Nephron progenitor cell (in vitro differentiated cells): ENCODE measurements at places on chromosomes 3 and 15.

DNA sequence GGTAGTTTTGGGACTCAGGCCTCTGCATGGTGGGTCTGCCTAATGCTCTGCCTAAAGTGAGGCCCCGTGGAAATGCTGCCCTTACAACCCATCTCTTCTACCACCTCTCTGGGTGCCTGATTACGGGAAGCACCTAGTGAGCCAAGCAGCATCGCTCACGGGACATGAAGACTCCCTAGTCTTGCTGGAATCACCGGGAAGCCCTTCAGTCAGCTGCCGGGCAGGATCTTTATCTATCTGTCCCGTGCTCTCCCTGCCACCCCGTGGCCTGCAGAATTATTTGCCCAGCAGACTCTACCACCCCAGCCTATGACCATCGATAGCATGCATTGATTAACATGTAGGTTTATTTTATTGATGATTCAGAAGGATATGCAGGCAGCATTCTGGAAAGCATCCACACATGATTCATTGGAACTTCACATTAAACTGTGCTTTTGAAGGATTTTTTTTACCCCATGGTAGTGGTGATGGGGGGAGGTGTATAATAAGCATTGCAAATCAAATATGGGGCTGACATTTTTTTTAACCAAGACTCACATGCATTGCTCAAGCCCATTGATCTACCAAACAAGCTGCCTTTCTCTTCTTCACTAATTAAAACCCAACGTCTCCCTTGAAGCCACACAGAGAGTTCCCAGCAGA, 63.1 kb downstream of the ATP2B2 start:
- no peak overlapping the region for H3K4me3 ChIP-seq
- H3K27me3 ChIP-seq = peaks cover 42% of the 10 kb centered on the region
- DNase-seq = no peak
- H3K4me1 ChIP-seq = peaks cover 57% of the 10 kb centered on the region
- peak overlapping the region; percentile 6 for H3K27ac ChIP-seq

DNA sequence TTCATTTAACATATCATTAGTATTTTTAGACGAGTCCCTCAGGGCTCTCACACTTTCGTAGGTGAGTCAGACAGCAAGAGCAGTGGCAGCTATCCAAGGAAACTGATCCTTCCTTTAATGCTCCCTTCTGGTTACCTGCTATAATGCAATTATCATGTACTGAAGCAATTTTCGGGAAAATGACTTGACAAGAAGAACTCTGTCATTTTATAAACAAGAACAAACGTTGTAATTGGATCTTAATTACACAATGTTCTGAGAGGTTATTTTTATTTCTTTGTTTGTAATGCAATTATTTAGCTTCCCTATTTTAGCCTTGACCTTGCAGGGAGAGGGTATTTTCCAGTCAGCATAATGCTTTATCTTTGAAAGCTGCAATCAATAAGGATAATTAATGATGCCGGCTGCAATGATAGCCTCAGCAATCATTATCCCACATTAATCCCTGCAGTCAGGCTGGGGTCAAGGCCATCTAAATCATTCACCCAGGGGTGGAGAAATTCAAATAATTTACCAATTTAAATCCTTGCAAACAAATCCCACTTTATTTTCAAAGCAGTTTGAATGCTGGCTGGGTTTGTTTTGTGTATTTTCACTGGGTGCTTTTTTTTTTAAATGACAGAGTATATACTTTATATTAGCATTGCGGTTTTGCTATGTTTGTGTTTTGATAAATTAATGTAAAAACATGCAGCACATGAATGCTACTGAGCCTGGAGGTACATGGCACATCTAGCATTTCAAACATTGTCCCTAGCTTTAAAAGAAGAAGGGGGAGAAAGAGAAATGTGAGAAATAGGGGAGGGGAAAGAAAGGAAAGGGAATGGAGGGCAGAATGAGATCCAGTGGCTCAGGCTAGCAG, 249.9 kb downstream of the SHOX2 start:
- H3K4me3 ChIP-seq = no peak overlapping the region
- no peak overlapping the region for H3K27ac ChIP-seq
- no peak for DNase-seq
- peaks cover 22% of the 10 kb centered on the region for H3K4me1 ChIP-seq

GRCh38 chr3:192860454-192860853, 57.2 kb downstream of the MB21D2 start:
- no peak for DNase-seq
- no peaks in the 10 kb centered on the region for H3K4me1 ChIP-seq
- H3K36me3 ChIP-seq = peaks cover 13% of the 10 kb centered on the region
- H3K4me3 ChIP-seq = no peak overlapping the region

GRCh38 chr3:174776123-174776522, 83.0 kb upstream of the NAALADL2 start:
- H3K36me3 ChIP-seq = no peaks in the 10 kb centered on the region
- no peaks in the 10 kb centered on the region for H3K4me1 ChIP-seq
- no peak overlapping the region for H3K4me3 ChIP-seq
- H3K27me3 ChIP-seq = no peaks in the 10 kb centered on the region
- no peak overlapping the region for H3K27ac ChIP-seq

GRCh38 chr3:50341537-50341936, 901 bp upstream of the RASSF1 start:
- H3K4me3 ChIP-seq = no peak overlapping the region
- peaks cover 32% of the 10 kb centered on the region for H3K4me1 ChIP-seq
- no peak overlapping the region for H3K27ac ChIP-seq
- H3K36me3 ChIP-seq = no peaks in the 10 kb centered on the region
- no peak for DNase-seq

DNA sequence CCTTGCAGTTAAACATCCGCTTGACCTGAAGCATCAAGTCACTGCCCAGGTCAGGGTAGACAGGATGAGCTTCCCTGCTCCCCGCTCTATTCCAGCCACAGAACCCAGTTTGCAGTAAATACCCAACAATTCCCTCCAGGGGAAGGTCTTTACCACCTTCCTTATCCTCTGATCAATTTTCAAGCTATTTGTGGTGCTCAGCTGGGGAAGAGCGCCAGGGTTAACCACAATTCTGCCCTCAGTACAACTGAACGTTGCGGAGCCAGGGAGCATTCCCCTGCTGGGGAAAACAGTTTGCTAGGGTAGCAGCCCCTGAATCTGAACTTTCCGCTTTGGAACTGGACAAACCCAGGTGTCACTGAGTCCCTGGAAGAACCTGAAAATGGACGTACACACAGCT, 28.5 kb downstream of the RBPMS2 start:
- H3K4me1 ChIP-seq = peaks cover 77% of the 10 kb centered on the region
- H3K36me3 ChIP-seq = peaks cover 18% of the 10 kb centered on the region
- DNase-seq = no peak
- no peak overlapping the region for H3K4me3 ChIP-seq
- H3K27me3 ChIP-seq = peaks cover 6% of the 10 kb centered on the region

DNA sequence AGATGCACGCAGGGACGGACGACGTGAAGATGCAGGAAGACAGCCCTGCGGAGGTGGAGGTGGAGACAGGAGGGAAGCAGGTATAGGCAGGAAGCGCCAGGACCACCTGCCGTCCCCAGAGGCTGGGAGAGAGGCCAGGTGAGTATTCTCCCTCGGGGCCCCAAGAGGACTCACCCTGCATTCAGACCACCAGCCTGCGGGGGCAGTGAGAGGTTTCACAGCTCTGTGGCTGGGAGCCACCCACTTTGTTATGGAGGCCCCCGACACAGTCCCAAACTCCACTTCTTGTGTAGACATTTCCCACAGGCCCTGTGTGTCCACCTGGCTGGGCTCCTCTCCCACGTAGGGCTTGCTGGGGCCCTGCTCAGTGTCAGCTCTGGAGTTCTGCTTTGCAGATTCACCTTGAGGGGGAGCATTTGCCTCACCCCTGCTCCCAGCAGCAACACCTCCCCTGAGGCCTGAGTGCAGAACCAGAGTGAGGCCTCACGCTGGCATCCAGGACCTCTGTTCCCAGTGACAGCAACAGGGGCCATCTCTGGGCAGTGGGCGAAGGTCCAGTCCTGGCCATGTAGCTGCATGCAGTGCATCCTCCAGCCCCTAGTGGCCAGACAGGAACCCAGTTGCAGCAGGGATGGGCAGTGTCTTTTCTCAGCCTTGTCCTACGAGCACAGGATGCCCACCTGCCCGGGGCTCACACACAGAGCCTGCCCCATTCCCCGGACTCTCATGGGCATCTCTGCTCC, 119.4 kb upstream of the IQSEC1 start:
- peak; percentile 35 for DNase-seq
- peaks cover 21% of the 10 kb centered on the region for H3K27me3 ChIP-seq
- H3K36me3 ChIP-seq = no peaks in the 10 kb centered on the region
- peaks cover 49% of the 10 kb centered on the region for H3K4me1 ChIP-seq
- H3K4me3 ChIP-seq = no peak overlapping the region
- H3K27ac ChIP-seq = no peak overlapping the region

DNA sequence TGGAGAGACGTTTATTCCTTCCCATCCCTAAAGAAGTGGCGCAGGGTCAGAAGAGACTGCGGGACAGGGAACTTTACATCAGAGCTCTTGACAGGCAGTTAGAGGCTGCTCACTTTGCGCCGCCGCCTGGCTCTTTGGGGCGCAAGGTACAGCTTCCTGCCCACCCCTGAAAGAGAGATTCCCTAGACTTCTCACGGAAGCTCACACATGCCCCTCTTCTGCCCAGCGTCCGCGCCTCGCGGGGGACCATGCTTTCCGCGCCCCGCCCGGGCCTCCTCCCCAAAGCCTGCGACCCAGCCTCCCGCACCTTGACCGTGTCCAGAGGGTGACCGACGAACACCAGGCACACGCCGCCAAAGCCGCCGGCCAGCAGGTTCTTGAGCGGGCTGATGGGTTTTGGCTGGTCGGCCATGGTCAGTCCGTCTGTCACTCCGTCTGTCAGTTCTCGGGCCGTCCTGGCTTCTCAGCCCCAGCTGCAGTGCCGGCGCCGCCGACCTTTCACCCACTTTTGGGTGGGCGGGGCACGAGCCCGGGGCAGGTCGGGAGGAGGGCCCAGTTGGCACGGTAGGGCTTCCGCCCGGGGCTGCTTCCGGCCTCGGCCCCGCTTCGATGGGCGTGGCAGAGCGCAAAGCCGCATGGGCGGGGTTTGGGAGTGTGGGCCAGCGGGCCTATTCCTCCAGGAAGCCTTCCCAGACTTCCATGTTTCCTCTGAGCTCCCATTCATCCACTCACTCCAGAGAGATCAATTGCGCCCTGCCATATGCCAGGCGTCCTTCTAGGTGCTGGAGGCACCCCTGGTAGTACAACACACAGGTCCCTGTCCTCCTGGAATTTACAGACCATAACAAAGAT, at the start of gene SLC25A20:
Gene SLC25A20 (minus strand): TSS at position 500 of the 852 bp plus-strand sequence. CDS start 88 bp downstream, at position 412.
- H3K27ac ChIP-seq = peak within 1 kb of the TSS; percentile 23
- H3K36me3 ChIP-seq = no peaks in the 10 kb centered on the region

- no peak overlapping the region for H3K27ac ChIP-seq
- peaks cover 33% of the 10 kb centered on the region for H3K27me3 ChIP-seq
These were observed 196.4 kb downstream of the RPLP1 start for GRCh38 chr15:69648775-69649735.

GRCh38 chr3:16865335-16865734, 19.4 kb upstream of the PLCL2 start:
- peaks cover 6% of the 10 kb centered on the region for H3K4me1 ChIP-seq
- no peaks in the 10 kb centered on the region for H3K36me3 ChIP-seq

DNA sequence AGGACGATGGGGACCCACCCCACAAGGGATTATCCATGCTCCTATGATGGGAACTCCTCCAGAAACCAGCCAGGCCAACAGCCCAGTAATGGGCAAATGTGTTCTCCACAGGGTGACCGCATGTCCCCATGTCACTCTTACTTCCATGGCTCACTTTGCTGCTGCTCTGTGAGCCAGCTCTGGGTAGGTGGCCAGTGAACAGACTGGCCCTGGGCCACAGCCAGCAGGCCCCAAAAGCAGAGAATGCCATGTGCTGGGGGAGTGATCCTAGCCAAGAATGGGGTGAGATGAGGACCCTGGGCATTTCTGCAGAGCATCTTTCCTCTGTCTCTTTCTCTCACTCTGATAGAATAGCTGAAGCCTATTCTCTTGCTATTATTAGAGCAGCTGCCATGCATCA, 391.4 kb downstream of the LRTM1 start:
- H3K27ac ChIP-seq = no peak overlapping the region
- no peak overlapping the region for H3K4me3 ChIP-seq
- DNase-seq = no peak
- H3K36me3 ChIP-seq = no peaks in the 10 kb centered on the region
- peaks cover 3% of the 10 kb centered on the region for H3K4me1 ChIP-seq
- H3K27me3 ChIP-seq = peaks cover 3% of the 10 kb centered on the region

DNA sequence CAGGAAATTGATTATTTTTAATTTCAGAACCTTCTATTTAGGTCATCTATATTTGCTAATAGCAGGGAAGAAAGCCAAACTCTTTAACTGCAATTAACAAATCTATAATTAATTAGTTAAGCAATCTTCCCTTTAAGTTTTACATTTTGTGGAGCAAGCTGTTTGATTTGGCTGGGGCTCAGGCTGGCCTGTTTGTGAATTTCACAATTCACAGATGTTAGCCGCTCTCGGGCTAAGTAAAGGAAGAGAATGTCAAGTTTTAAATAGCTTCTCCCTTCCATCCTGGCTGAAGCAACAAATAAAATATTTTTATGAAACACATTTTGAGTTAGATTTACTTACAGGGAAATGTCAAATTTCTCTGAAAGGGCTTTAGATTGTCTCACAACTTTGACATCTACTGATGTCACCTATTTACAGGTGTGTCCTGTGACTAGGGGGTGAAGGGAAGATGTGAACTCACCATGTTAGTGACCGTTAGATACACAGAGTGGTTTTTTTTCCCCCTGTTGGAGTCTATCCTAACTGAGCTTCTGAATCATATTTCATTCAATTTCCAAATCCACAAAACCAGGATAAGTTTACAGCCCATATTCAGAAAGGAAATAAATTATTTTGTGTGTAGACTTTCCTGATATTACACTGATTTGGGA, 1.3 kb upstream of the TP63 start:
- no peaks in the 10 kb centered on the region for H3K27me3 ChIP-seq
- no peak for DNase-seq
- no peak overlapping the region for H3K4me3 ChIP-seq
- no peak overlapping the region for H3K27ac ChIP-seq
- no peaks in the 10 kb centered on the region for H3K36me3 ChIP-seq
- peaks cover 20% of the 10 kb centered on the region for H3K4me1 ChIP-seq

DNA sequence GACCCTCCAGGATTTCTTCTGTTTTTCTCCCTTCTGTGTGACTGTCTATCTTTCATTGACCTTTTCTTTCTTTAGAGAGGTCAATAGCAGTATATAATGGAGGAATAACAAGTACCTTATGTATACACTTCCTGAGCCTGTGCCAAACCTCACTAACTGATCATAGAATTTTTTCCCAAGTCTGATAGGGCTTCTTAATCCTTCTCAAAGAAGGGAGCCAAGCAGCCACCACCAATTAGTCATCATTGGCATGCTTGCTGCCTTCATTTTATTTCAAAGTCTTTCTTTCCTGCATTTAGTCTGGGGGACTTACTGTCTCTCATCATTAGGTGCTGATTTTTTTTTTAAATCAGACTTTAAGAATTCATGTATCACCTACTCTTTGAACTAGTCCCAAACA, 327.0 kb downstream of the FEZF2 start:
- H3K36me3 ChIP-seq = peaks cover 5% of the 10 kb centered on the region
- no peak for DNase-seq
- H3K27ac ChIP-seq = no peak overlapping the region
- no peaks in the 10 kb centered on the region for H3K27me3 ChIP-seq
- H3K4me3 ChIP-seq = no peak overlapping the region

GRCh38 chr3:116051040-116051439, 394.2 kb downstream of the LSAMP start:
- no peak for DNase-seq
- no peak overlapping the region for H3K27ac ChIP-seq
- peaks cover 3% of the 10 kb centered on the region for H3K27me3 ChIP-seq
- H3K4me1 ChIP-seq = no peaks in the 10 kb centered on the region
- no peak overlapping the region for H3K4me3 ChIP-seq
